ENCODE measurements at places on chromosomes 4 and X.

DNA sequence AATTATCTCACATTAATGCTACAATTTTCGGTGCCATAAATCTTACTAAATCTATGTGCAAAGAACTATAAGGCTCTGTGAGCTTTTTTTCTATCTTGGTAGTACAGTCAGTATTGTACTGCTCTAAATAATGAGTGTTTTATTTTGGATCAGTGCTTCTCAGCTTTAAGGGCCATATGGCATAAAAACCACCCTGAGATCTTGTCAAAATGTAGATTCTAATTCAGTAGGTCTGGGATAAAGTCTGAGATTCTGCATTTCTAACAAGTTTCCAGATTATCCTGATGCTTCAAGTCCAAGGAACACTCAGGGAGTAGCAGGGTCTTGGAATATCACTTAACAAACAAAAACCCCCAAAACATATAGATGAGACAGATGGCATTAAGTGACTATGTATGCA is 486.5 kb downstream of the GRXCR1 start:
- no peak for DNase-seq

GRCh38 chrX:2664502-2664901 is 26.6 kb upstream of the CD99 start:
- no peak for DNase-seq

DNA sequence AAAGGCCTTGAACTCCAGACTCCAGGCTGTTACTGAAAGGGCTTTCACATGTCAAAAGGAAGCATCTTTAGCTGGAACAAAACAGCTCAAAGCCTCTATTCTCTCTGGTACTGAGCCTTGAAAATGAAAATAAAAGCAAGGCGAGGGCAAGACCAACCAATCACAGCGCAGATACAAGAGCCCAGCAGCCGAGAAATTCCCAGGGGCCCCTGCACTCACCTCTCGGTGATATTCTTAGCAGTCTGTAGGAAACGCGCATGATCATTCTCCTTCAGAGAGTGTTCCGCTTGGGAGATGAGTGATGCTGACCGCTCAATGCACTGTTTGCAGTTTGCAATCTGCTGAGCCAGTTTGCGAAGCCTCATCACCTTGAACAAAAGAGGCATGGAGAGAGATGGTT is 138.1 kb downstream of the MID1 start:
- DNase-seq: peak; percentile 82

DNA sequence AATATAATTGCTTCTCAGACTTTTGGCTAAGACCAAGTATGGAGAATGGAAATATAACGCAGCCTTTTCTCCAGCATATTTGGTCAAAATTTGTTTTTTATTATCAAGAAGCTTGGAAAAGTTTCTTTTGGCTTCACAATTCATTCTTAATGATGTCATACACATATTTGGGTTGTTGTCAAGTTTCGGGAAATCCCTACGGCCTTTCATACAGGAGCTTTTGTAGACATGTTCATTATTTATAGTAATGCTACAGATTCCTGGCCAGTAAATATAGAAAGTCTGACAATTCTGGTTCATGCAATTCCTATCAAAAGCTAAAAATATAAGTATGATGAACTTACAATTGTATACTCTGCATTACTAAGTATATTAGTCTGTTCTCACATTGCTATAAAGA is 112.9 kb downstream of the IRF2 start:
- DNase-seq: no peak

GRCh38 chr4:122705009-122705408 is 27.5 kb upstream of the BBS12 start:
- DNase-seq: no peak

DNA sequence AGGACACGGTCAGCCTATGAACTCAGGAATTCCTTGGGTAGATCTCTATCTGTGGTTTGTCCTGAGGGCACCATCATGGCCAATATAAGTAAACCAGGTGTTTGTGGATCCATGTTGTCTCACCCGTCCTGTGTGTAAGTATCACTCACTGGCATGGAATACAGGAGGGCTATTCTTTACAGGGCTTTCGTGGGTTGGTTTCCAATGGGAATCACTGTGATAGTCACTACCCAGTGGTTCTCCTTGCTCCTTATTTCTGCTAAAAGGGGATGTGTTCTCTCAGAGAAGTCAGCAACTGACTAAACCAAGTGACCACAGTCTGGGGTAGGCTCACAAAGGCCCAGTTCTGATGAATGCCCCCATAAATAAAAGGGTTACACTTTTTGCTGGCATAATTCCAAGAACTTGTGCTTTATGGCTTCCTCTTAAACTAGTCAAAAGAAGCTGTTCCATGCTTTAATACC is 236.7 kb upstream of the JADE1 start:
- no peak for DNase-seq

DNA sequence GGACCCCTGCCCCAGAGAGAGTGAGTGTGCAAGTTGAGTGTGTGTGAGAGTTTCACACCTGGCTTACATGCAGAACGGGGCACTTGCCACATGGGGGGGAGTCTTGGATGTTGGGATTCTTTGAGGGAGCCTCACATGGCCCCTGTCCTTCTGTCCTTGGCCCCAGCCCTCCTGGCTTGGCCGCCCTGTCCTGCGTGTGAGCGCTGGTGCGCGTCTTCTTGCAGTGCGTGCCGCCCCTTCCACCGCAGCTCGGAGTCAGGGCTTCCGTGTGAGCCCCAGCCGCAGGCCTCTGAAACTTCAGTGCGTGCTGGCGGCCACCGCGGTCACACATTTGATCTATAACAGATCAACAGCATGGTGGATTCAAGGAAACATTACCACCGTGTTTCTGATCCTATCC is 30.1 kb upstream of the HGFAC start:
- DNase-seq: no peak

- no peak for DNase-seq
These were observed 25.8 kb upstream of the GTPBP6 start for GRCh38 chrX:344371-344901.

DNA sequence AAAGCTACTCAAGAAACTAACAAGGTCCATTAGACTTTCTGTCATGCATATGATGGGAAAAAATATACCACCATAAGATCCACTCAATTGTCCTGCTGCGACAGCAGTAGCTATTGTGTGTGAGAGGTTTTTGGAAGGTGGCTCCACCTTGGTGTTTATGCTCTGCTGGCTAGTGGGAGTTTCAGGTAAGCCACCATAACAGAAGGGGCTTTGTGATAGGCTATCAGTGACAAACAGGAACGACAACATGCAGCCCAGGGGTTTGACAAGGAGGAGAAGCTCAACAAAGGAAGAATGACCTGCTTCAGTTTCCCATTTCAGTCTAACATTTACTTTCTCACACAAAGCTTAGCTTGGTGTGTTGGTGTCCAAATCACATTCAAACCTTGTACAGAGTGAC is 182.6 kb downstream of the ATOH1 start:
- DNase-seq: peak; percentile 58

DNA sequence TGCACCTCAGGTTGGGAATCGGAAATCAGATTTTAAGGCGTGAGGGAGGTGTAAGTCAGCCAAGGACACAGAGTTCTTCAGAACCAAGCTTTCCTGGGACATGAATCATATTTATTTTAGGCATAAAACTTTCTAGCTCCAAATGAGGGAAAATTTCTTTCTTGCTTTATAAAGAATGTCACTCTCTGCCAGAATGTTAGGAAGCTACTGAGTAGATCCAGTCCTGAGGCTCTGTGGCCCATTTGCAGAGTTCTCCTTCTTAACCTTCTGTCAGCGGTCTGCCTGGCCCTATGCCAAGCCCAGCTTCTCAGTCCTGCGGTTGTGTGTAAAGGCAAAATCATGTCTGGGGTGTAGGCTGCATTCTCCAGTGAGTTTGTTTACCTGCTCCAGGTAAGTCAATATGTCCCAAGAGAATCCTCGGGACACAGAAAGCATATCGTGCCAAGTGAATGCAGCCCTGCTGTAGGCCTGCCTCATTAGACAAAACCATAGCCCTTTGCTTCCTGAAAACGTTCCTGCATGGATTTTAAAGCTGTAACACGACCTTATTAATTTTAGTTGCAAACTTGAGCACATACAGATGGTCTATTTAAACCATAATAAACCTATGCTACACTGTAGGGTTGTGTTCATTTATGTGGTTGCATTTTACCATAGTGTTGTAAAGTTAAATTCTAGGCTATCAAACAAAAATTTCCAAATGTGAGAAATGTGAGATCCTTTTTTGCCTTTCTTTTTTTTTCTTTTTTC is 29.2 kb upstream of the CCNI start:
- peak; percentile 89 for DNase-seq

DNA sequence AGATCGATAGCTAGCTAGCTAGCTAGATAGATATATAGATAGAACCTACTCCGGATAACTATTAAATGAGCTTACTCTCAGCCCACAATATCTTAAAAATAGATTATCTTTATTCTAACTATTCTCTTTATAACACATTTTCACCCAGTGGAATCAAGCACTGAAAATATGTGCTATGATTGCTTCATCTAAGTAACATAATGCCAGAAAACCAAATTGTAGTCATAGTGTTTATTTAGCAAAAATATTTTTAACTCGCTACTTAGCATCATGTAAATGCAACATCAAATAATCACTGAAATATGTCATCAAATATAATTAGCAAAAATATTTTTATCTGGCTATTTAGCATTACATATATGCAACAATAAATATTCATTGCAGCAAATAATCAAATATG is 1.5 kb downstream of the TMEM156 start:
- DNase-seq: no peak

DNA sequence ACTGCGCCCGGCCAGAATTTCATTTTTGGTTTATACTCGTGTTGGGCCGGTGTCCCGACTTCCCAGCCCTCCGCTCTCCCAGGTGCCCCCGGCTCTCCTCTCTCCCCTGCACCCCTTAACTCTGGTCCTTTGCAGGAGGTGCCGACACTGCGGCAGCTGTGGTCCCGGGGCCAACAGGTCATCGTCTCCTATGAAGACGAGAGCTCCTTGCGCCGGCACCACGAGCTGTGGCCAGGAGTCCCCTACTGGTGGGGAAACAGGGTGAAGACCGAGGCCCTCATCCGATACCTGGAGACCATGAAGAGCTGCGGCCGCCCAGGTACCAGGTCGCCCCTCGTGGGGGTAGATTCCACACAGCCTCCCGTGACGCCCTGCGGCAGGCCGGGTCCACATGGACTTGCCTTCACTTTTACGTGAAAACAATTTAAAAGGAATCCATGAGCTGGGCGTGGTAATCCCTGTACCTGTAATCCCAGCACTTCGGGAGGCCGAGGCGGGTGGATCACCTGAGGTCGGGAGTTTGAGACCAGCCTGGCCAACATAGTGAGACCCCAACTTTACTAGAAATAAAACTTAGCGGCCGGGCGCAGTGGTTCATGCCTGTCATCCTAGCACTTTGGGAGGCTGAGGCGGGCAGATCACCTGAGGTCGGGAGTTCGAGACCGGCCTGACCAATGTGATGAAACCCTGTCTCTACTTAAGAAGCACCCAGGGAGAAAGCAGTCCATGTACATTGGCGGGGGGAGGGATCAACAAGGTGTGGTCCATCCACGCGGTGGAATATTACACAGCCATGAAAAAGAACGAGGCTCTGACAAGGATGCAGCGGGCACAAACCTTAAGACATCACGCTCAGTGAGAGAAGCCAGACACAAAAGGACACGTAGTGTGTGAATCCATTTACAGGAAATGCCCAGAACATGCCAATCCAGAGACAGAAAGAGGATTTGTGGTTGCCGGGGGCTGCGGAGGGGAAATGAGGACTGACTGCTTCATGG is 12.0 kb downstream of the PLCXD1 start:
- DNase-seq: no peak

DNA sequence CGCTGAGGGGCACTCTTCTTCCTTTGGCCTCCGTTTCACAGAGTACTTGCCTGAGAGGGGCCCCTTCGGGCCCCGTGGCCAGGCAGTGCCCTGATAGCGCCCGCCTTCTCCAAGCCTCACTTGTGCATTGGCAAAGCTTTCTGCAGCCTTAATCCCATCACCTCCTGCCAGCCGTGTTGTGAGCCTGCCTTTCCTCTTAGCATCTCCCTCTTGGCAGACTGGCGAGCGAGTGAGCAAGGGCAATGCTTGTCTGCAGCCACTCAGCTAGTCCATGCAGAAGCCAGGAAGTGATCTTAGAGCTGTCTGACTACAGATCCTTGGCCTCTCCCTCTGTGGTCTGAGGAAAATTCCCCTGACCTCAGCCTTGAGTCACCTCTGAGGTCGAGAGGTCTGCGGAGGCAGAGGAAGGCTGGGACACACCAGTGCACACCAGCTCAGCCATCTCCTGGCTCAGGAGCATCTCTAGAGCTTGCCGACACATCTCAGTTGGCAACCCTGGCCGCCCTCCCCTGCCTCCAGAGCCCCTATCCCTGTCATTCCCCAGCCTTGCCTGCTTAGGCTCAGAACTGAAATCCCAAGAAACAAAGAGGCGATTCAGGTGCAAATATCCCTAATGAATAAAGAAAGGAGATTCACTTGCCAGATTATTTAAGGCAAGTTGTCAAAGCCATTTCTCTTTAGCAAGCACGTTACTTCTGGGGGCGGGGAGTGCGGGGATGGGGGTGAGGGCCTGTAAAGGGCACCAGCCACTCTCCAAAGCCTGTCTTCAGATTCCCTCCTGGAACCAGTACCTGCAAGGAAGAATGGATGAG is 143.5 kb upstream of the MAMLD1 start:
- no peak for DNase-seq

- no peak for DNase-seq
These were observed 66.1 kb downstream of the NR3C2 start for GRCh38 chr4:148376151-148376550.

- no peak for DNase-seq
These were observed 8.5 kb downstream of the RAB9B start for GRCh38 chrX:103823591-103823990.

DNA sequence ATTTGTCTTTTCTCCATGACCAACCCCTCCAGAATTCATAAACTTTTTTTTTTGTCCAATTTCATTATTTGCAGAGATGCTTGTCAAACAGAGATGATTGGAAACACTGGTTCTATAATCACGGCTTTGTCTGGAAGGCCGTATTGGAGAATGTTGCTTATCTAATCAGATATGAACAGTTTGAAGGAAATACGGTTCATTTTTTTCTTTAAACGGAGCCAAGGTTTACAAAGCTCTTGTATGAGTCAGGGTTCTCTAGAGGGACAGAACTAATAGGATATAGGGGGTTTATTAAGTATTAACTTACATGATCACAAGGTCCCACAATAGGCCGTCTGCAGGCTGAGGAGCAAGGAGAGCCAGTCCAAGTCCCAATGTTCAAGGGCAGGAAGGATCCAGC is 1415.8 kb downstream of the C4orf33 start:
- no peak for DNase-seq

DNA sequence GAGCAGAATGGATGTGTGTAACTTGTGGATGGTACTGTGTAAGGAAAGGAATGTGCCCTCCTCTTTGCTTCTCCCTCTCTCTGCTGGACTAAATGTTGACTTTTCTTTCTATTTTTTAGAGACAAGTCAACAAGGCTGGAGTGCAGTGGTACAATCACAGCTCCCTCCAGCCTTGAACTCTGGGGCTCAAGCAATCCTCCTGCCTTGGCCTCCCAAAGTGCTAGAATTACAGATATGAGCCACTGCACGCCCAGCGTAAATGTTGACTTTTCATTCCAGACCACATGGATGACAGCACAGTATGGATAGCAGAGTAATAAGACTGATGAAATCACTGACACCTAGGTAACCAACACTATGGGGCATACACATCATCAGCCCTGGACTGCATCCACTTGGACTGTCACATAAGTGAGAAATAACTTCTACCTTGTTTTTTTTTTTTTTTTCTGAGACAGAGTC is 5.1 kb upstream of the RPS3A start:
- DNase-seq: no peak
